Adrenal gland (tissue), 19 donors: ENCODE measurements at places on chromosomes 12 and 14.

- no peak for DNase-seq
- peaks cover 8% of the 10 kb centered on the region for H3K27me3 ChIP-seq
- no peak overlapping the region for H3K27ac ChIP-seq
- H3K4me1 ChIP-seq = no peaks in the 10 kb centered on the region
- H3K36me3 ChIP-seq = no peaks in the 10 kb centered on the region
Measured at GRCh38 chr12:132437943-132438700, 51.8 kb upstream of the FBRSL1 start.

- peaks cover 3% of the 10 kb centered on the region for H3K36me3 ChIP-seq
- peak; percentile 49 for DNase-seq
- H3K27me3 ChIP-seq = no peaks in the 10 kb centered on the region
- H3K4me1 ChIP-seq = no peaks in the 10 kb centered on the region
- no peak overlapping the region for H3K4me3 ChIP-seq
- no peak overlapping the region for H3K27ac ChIP-seq
Measured at GRCh38 chr14:54420478-54421142, 20.6 kb downstream of the CNIH1 start.

DNA sequence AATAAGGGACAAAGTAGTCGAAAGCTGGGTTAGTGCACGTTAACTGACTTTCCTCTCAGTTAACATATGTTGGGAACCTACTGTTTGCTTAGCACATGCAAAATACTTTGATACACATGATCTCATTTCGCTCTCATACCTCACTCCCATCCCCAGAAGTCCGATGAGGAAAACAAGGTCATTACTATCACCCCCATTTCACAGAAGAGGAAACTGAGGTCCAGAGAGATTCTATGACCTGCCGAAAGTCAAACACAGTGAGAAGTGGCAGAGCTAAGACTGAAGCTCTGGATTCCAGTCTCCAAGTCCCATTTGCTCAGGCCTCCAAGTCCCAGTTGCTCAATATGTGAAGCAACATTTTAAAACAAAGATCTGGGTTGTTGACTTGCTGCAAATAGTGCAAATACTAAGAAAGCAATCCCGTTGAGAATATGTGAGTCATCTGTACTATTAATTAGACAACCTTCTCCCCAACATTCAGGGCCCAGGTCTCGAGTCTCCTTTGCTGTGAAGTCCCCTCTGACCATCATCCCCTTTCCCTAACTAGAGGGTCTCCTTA lies 170.6 kb upstream of the PWP1 start:
- no peak for DNase-seq
- H3K27me3 ChIP-seq = no peaks in the 10 kb centered on the region
- no peaks in the 10 kb centered on the region for H3K36me3 ChIP-seq
- no peak overlapping the region for H3K27ac ChIP-seq
- no peaks in the 10 kb centered on the region for H3K4me1 ChIP-seq

- H3K36me3 ChIP-seq = no peaks in the 10 kb centered on the region
- no peaks in the 10 kb centered on the region for H3K27me3 ChIP-seq
- no peaks in the 10 kb centered on the region for H3K4me1 ChIP-seq
- no peak overlapping the region for H3K4me3 ChIP-seq
- no peak for DNase-seq
- no peak overlapping the region for H3K27ac ChIP-seq
Measured at GRCh38 chr12:110606253-110606611, 7.7 kb upstream of the TCTN1 start.

- H3K27ac ChIP-seq = no peak overlapping the region
- H3K36me3 ChIP-seq = no peaks in the 10 kb centered on the region
- H3K4me1 ChIP-seq = no peaks in the 10 kb centered on the region
- no peak overlapping the region for H3K4me3 ChIP-seq
Measured at GRCh38 chr12:52546126-52546525, 6.8 kb downstream of the KRT71 start.

GRCh38 chr12:93387780-93388179 lies 10.1 kb downstream of the NUDT4 start:
- peaks cover 59% of the 10 kb centered on the region for H3K4me1 ChIP-seq
- H3K27me3 ChIP-seq = no peaks in the 10 kb centered on the region
- DNase-seq = peak; percentile 88

DNA sequence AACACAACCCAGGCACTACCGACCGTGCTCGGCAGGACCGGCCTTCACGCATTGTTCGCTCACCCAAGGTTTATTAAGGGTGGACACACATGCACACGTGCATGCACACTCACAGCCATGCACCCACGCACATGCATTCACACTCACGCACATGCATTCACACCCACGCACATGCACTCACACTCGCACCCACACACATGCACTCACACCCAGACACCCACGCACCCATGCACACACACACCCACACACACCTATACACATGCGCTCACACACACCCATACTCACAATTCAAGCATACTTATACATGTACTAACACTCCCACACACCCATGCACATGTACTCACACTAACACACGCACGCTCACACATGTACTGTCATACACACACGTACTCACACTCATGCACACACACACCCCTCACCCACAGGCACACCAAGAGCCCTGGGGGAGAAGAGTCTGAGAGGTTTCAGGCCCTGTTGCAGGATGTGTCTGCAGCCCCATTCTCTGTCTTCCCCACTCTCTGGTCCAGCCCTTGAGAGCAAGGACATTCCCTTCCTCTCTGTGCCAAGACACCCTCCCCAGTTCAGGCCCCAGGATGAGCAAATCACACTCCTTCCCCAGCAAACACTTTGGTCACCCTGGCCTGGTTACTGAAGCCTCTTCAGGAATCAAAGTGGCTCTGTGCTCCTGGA lies 49.4 kb upstream of the BCL11B start:
- H3K4me1 ChIP-seq = no peaks in the 10 kb centered on the region
- no peak for DNase-seq
- no peak overlapping the region for H3K27ac ChIP-seq

GRCh38 chr12:54041097-54041690 lies 8.3 kb downstream of the HOXC5 start:
- DNase-seq = no peak
- H3K36me3 ChIP-seq = no peaks in the 10 kb centered on the region
- no peak overlapping the region for H3K27ac ChIP-seq
- H3K4me3 ChIP-seq = no peak overlapping the region
- no peaks in the 10 kb centered on the region for H3K4me1 ChIP-seq

DNA sequence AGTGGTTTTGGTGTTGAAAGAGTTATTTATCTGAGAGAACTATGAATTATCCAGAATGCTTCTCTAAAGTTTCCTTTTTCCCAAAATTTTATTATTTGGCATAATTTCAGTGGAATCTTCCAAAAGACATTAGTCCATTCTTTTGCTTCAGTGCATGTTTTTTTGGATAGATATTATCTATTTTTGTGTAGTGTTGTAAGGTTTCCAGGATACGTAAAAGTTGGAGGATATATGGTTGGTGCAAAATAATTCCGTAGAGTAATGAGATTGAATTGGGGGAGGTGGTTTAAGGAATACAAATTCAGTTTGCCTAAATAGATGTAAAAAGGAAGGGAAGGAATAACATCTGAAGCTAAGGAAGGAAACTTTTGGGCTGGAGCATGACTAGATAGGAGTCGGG lies 186.6 kb downstream of the RGS6 start:
- no peak overlapping the region for H3K27ac ChIP-seq
- H3K27me3 ChIP-seq = peaks cover 6% of the 10 kb centered on the region
- no peak for DNase-seq
- no peaks in the 10 kb centered on the region for H3K4me1 ChIP-seq
- no peaks in the 10 kb centered on the region for H3K36me3 ChIP-seq

GRCh38 chr14:25396128-25396527 lies 346.2 kb upstream of the STXBP6 start:
- H3K36me3 ChIP-seq = no peaks in the 10 kb centered on the region
- no peaks in the 10 kb centered on the region for H3K4me1 ChIP-seq
- H3K27me3 ChIP-seq = no peaks in the 10 kb centered on the region
- DNase-seq = no peak
